ENCODE measurements at places on chromosomes 3 and 15.

GRCh38 chr3:127264292-127264691 is 23.6 kb downstream of the PRR20G start:
- DNase-seq = no peak

DNA sequence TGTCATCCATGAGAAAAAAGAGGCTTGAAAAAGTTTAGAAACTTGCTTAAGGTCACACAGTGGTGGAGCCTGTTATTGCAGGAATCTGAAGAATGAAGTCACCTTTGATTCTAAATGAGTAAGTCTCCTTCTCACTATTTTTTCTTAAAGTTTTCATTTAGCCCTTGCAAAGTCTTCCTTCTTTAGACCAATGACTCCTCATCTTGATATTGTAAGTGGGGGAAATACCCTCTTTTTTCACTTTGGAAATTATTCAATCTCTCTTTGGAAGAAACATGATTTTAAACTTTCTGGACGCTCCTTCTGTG is 787 bp upstream of the SLMAP start:
- no peak for DNase-seq

- DNase-seq = no peak
Measured at GRCh38 chr3:138941259-138941885, 5.6 kb downstream of the FOXL2 start.

DNA sequence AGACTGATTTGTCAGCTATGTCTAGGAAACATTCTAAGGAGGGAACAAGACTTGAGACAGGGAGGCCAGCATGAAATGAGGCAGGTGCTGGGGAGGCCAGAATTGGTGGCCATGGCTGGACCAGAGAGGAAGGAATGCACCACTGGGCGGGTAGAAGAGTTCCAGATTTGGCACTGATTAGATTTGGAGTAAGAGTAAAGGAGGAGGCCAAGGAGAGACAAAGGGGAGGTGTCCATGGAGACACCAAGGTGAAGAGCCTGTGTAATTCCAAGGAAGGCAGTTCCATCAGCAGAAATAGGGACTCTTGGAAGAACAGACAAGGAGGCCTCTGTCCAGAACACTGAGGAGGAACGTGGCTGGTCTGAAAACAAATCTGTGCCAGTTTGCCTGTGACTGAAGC is 1.8 kb downstream of the ARNT2 start:
- DNase-seq = peak; percentile 43

GRCh38 chr3:38725726-38726419 is 76.4 kb upstream of the SCN5A start:
- DNase-seq = no peak
